ENCODE measurements at places on chromosomes 3 and 15.
A peak's percentile ranks its signal among the peaks of the same experiment; 100 is the strongest.

DNA sequence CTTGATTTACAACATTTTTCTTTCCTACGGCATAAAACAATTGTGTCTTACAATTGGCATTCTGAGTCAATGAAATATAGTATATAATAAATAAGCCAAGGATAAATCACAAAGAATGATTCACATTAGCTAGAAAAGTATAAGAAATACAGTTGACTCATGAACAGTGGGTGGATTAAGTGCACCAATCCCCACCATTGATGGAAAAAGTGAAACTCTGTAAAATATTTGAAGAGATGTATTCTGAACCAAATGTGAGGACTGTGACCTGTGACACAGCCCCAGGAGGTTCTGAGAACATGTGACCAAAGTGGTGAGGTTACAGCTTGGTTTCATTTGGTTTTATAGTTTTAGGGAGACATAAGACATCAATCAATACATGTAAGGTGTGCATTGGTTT is 227.5 kb downstream of the ALCAM start:
- no peak for DNase-seq

- no peak for DNase-seq
These were observed 50.2 kb downstream of the SLCO2A1 start for GRCh38 chr3:133979553-133979952.

- no peak for DNase-seq
These were observed 62.5 kb downstream of the POLQ start for GRCh38 chr3:121483290-121483689.

DNA sequence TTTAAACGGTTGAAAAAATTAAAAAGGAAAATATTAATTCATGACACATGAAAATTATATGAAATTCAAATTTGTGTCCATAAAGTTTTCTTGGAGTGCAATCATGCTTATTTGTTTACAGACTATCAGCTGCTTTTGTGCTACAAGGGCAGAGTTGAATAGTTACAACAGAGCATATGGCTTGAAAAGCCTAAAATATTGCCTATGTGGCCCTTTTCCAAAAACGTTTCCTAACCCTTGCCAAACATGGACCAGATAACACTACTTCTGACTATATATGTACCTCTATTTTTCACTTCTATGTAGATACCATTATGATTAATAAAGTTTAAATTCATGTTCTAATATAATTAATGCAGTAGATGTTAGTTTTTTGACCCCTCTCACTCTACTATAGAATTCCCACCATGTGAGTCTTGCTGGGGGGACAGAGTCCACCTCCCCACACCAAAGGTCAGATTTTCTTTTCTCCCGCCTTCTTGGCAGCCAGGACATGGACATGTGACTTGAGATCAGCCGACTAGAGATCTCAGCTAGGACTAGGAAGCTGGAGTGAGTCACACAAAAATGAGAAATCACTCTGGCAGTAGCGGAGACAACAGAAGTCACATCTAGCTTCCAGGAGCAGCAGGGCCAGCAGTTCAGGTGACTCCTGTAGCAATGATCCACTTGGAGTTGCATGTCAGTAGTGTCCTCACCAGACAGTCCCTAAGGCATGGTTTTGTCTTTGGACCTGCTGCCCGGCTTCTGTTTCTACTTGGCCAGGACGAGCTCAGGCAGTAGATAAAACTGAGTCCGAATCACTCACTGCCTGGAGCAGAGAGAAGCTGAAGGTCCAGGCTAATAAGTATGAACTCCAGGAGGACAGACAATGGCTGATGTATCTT is 22.4 kb downstream of the CIAO2A start:
- peak; percentile 37 for DNase-seq

GRCh38 chr15:64883997-64884511 is 27.6 kb upstream of the ANKDD1A start:
- peak; percentile 76 for DNase-seq

GRCh38 chr3:48621461-48621869 is at the start of gene TMEM89:
Gene TMEM89, minus strand, starts transcription at chr3:48621769. Its CDS starts 13 bp downstream, at chr3:48621756.
- no peak for DNase-seq

All from muscle of leg (tissue), 16 donors.